ENCODE measurements at places on chromosomes 3 and 15.

DNA sequence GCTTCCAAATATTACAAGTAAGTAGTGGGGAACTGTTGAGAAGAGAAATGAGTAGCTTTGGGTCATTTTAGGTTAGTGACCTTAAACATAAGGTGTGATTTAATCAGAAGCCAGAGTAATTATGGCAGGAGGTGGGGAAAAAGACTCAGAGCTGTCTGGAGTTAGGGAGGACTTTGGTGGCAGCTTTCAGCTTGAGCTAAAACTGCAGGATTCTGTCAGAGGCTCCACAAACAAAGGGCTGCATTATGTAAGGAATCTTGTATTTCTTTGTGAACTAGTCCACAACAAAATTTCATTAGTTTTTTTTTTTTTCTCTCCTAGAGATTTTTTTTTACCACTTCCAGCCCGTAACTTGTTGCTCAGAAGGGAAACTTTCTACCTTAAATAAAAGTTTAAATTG, 345.3 kb downstream of the TIGIT start:
- H3K4me1 ChIP-seq, result no peaks in the 10 kb centered on the region
- no peak overlapping the region for H3K4me3 ChIP-seq
- H3K36me3 ChIP-seq, result peaks cover 10% of the 10 kb centered on the region
- H3K27me3 ChIP-seq, result no peaks in the 10 kb centered on the region
- no peak overlapping the region for H3K27ac ChIP-seq
- no peak for DNase-seq

- H3K27ac ChIP-seq, result no peak overlapping the region
- H3K36me3 ChIP-seq, result no peaks in the 10 kb centered on the region
- H3K27me3 ChIP-seq, result no peaks in the 10 kb centered on the region
- no peak for DNase-seq
- H3K4me1 ChIP-seq, result no peaks in the 10 kb centered on the region
Measured at GRCh38 chr3:6119367-6119766, 741.5 kb upstream of the GRM7 start.

DNA sequence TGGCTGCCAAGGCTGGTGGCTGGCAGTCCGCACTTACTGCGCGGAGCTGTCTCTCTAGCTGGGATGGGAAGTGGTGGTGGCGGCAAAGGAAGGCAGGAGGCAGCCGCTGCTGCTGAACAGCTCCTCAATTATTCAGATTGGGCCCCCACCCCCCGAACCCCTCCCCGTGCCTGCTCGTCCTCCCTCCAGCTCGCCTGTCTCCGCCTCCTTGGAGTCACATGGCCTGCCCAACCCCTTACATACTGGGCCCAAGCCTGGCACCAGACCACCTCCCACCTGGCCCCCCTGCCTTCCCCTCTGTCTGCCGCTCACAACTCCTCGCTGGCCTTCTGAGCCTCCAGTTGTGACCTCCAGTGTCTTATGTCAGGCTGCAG, at the start of gene SLC7A14:
Gene SLC7A14 (minus strand): TSS at position 139 of the 374 bp plus-strand sequence. CDS start 59,139 bp downstream, outside the sequence.
- H3K36me3 ChIP-seq, result peaks cover 5% of the 10 kb centered on the region
- H3K27me3 ChIP-seq, result peaks cover 12% of the 10 kb centered on the region
- DNase-seq, result peak; percentile 62
- H3K4me1 ChIP-seq, result peaks cover 19% of the 10 kb centered on the region

DNA sequence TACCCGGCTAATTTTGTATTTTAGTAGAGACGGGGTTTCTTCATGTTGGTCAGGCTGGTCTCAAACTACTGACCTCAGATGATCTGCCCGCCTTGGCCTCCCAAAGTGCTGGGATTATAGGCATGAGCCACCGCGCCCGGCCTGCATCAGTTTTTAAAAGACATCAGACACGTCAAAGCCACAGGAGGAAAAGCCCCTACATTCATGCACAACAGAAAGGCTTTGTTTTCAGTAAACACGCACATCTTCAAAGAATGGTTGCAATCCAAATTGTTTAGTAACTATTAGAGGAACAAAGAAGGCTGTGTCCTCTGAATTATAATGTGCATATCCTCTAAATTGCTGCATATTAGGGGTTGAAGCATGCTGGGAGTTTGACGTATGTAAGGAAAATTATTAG, 53.3 kb downstream of the BTD start:
- no peaks in the 10 kb centered on the region for H3K4me1 ChIP-seq
- no peak overlapping the region for H3K27ac ChIP-seq
- peaks cover 12% of the 10 kb centered on the region for H3K36me3 ChIP-seq
- no peaks in the 10 kb centered on the region for H3K27me3 ChIP-seq
- no peak overlapping the region for H3K4me3 ChIP-seq
- DNase-seq, result no peak

DNA sequence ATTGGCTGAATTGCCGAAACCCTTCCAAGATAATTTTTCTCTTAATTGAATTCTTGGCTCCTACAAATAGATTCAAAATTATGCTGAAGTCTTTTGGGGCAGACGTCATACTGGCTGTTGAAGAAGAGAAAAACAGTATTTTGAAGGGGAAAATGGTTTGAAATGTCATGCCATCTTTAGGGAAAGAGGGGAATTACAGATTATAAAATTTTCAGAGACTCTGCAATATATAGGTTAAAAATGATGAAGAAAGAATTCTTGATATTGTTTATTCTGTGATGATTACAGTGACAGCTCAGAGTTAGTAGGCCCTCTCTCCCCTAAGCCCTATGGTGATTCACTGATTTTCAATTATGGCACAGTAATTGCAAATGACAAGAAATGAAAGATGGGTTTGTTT, 86.1 kb downstream of the CGNL1 start:
- no peaks in the 10 kb centered on the region for H3K4me1 ChIP-seq
- no peak overlapping the region for H3K27ac ChIP-seq
- H3K4me3 ChIP-seq, result no peak overlapping the region

DNA sequence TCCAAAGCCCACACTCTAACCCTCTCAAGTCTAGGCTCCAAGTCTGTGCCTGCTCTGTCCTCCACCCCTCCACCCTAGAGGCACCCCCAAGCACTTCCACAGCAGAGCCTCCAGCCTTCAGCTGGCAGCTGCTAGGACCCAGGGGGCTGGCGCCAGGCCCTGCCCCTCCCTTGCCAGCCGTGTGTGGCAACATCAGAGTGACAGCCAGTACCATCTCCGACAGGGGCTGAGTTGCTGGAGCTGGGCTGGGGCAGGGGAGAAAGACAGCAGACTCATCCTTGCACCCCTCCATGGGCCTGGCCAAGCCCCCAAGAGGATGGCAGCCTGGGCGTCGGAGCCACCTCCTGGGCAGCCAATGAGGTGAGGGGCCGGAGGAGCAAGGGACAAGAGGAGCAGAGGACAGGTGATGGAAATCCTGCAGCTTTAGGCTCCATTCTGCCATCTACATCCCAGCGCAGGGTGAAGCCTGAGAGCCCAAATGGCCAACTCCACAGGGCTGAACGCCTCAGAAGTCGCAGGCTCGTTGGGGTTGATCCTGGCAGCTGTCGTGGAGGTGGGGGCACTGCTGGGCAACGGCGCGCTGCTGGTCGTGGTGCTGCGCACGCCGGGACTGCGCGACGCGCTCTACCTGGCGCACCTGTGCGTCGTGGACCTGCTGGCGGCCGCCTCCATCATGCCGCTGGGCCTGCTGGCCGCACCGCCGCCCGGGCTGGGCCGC, at the start of gene GPR62:
Gene GPR62 (plus strand): TSS at position 207 of the 718 bp plus-strand sequence. CDS start 272 bp downstream, at position 479.
- no peak within 1 kb of the TSS for H3K4me3 ChIP-seq
- peaks cover 5% of the 10 kb centered on the region for H3K36me3 ChIP-seq
- peaks cover 24% of the 10 kb centered on the region for H3K4me1 ChIP-seq
- peak within 1 kb of the TSS; percentile 33 for H3K27ac ChIP-seq

GRCh38 chr15:39200586-39200985, 380.3 kb upstream of the THBS1 start:
- no peak overlapping the region for H3K27ac ChIP-seq
- no peaks in the 10 kb centered on the region for H3K4me1 ChIP-seq
- no peaks in the 10 kb centered on the region for H3K27me3 ChIP-seq
- no peaks in the 10 kb centered on the region for H3K36me3 ChIP-seq

- H3K27ac ChIP-seq, result no peak overlapping the region
- H3K4me3 ChIP-seq, result no peak overlapping the region
- peaks cover 7% of the 10 kb centered on the region for H3K4me1 ChIP-seq
- H3K36me3 ChIP-seq, result no peaks in the 10 kb centered on the region
- no peak for DNase-seq
Measured at GRCh38 chr3:190056742-190057141, 64.0 kb downstream of the P3H2 start.

- peaks cover 11% of the 10 kb centered on the region for H3K4me1 ChIP-seq
- no peaks in the 10 kb centered on the region for H3K36me3 ChIP-seq
- peak overlapping the region; percentile 8 for H3K4me3 ChIP-seq
- DNase-seq, result no peak
- peaks cover 3% of the 10 kb centered on the region for H3K27me3 ChIP-seq
- no peak overlapping the region for H3K27ac ChIP-seq
Measured at GRCh38 chr15:25718169-25718536, 145.0 kb downstream of the ATP10A start.

GRCh38 chr3:36095238-36095637, 285.1 kb upstream of the STAC start:
- no peaks in the 10 kb centered on the region for H3K27me3 ChIP-seq
- no peak overlapping the region for H3K27ac ChIP-seq

- no peaks in the 10 kb centered on the region for H3K4me1 ChIP-seq
- no peak for DNase-seq
- no peak overlapping the region for H3K4me3 ChIP-seq
Measured at GRCh38 chr3:29137601-29138000, 143.3 kb upstream of the RBMS3 start.

- no peak overlapping the region for H3K4me3 ChIP-seq
- no peaks in the 10 kb centered on the region for H3K36me3 ChIP-seq
- H3K4me1 ChIP-seq, result peaks cover 8% of the 10 kb centered on the region
- no peak for DNase-seq
- peaks cover 10% of the 10 kb centered on the region for H3K27me3 ChIP-seq
Measured at GRCh38 chr3:185582236-185582635, 3.9 kb upstream of the SENP2 start.

DNA sequence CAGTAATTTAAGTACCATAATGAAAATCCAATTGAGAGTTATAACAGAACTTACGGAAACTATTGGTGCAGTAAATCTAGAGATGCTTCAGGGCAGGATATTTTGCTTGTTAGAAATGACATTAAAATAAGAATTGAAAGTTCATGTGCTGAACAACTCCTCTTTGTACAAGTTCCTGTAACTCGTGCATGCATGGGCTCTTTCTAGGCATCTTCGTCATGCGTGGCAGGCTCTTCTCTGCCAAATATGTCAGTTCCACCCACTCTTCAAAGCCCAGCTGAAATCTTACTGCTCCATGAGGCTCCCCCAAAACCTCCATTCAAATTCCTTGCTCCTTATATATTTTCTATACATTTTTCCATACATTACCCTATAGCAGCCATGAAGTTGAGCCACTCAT, 48.7 kb downstream of the FBN1 start:
- no peaks in the 10 kb centered on the region for H3K36me3 ChIP-seq
- no peaks in the 10 kb centered on the region for H3K4me1 ChIP-seq
- DNase-seq, result no peak
- H3K27ac ChIP-seq, result no peak overlapping the region
- no peak overlapping the region for H3K4me3 ChIP-seq
- no peaks in the 10 kb centered on the region for H3K27me3 ChIP-seq

GRCh38 chr3:95615592-95616310, 1198.6 kb upstream of the EPHA6 start:
- peaks cover 1% of the 10 kb centered on the region for H3K27me3 ChIP-seq
- H3K4me1 ChIP-seq, result no peaks in the 10 kb centered on the region
- no peaks in the 10 kb centered on the region for H3K36me3 ChIP-seq
- no peak for DNase-seq
- H3K27ac ChIP-seq, result no peak overlapping the region

DNA sequence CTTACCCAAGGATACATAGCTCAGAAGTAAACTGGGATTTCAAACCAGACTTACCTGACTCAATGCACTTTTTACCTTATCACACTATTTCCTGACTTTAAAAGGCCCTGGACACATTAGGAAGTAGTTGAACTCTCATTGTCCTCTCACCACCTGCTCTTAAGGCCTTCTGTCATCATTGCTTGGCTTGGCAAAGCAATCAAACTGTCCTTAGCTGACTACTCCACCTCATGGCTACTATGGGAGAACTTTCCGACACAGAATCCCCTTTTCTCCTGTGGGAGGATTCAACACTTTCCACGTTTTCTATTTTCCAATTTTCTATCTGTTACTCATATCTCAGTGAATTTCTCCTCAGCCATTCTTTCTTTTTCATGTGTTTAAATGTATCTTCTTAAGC, 55.4 kb downstream of the ZNF148 start:
- no peaks in the 10 kb centered on the region for H3K27me3 ChIP-seq
- H3K4me1 ChIP-seq, result peaks cover 6% of the 10 kb centered on the region
- H3K36me3 ChIP-seq, result peaks cover 6% of the 10 kb centered on the region
- H3K4me3 ChIP-seq, result no peak overlapping the region
- no peak overlapping the region for H3K27ac ChIP-seq

DNA sequence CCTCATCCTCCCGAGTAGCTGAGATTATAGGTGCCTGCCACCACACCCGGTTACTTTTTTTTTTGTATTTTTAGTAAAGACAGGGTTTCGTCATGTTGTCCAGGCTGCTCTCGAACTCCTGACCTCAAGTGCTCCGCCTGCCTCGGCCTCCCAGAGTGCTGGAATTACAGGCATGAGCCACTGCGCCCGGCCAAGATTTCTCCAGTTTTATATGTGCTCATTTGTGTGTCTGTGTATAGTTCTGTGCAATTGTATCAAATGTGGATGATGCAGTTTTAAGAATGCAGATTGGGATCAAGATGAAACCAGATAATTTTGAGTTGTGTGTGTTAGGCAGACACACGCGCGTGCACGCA, 68.3 kb downstream of the SLCO3A1 start:
- no peaks in the 10 kb centered on the region for H3K36me3 ChIP-seq
- H3K27ac ChIP-seq, result no peak overlapping the region
- peaks cover 43% of the 10 kb centered on the region for H3K4me1 ChIP-seq

DNA sequence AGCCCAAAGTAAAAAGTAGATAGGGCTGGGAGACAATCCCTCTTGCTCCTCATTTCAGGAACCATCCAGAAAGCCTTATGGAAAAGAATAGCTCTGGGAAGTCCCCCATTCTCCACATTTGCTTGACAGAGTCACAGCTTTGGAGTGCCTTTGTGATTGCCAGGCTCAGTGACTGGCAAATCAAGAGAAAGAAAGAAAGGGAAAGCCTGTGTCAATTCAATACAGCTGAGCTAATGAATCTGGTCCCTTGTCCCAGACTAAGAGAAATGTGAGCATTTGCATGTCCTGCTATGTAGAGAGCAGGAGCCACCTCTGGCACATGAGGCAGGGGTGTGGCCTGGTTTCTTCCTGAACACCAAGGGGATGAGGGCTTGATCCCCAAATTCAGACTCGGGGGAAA, 14.9 kb upstream of the CTNNB1 start:
- H3K27me3 ChIP-seq, result peaks cover 2% of the 10 kb centered on the region
- H3K27ac ChIP-seq, result no peak overlapping the region
- DNase-seq, result no peak
- H3K4me1 ChIP-seq, result no peaks in the 10 kb centered on the region
- no peaks in the 10 kb centered on the region for H3K36me3 ChIP-seq

GRCh38 chr3:30146978-30147377, 459.4 kb upstream of the TGFBR2 start:
- no peak overlapping the region for H3K4me3 ChIP-seq
- H3K4me1 ChIP-seq, result peaks cover 7% of the 10 kb centered on the region
- H3K27me3 ChIP-seq, result peaks cover 1% of the 10 kb centered on the region
- no peak for DNase-seq
- H3K36me3 ChIP-seq, result no peaks in the 10 kb centered on the region

DNA sequence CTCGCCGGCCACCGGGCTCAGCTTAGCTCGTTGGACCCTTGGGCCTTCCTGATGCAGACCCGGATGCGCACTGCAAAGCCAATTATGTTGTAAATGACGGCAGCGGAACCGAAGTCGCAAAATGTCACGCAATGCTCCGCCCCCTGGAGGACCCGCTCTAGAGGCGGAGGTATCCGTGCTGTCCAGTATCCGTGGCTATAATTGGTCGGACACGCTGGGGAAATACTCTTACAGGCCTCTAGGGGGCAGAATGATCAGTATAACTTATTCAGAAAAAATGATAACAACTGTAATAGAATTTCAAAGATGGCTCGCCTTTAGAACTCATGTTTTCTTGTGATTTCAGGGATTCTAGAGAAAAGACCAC, at the start of gene PRR23B:
Gene PRR23B (minus strand): TSS at position 59 of the 367 bp plus-strand sequence. CDS start 265 bp downstream, outside the sequence.
- H3K4me3 ChIP-seq, result no peak within 1 kb of the TSS
- no peak within 1 kb of the TSS for H3K27ac ChIP-seq
- peaks cover 6% of the 10 kb centered on the region for H3K36me3 ChIP-seq
- H3K4me1 ChIP-seq, result no peaks in the 10 kb centered on the region
- H3K27me3 ChIP-seq, result no peaks in the 10 kb centered on the region
- no peak for DNase-seq

Measured in glutamatergic neuron (in vitro differentiated cells).